ENCODE measurements at places on chromosomes 16 and 17. TPM values are rescaled to one million over a fixed set of nuclear protein-coding genes. Genes with fewer than 3 reads are reported as not detected.

GRCh38 chr17:46894476-46895151 is 28.3 kb upstream of the GOSR2 start:
- ATAC-seq: no peak

DNA sequence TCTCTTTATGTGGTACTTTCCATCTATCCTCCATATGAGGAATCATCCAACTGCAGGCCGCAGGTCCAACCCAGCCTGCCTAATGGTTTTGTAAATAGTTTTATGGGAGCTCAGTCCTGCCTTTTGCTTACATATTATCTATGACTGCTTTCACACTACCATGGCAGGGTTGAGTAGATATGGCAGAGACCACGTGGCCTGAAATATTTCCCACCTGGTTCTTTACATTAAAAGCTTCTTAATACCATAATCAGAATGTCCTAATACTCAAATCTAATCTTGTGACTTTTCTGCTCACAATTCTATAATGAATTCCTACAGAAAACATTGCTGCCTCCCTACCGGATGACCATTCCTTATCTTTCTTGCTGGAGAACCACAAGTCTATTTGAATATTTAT is 71.7 kb downstream of the SHCBP1 start:
- no peak for ATAC-seq

CD7 gene
- 1.7 TPM for total RNA-seq

- no peak for ATAC-seq
These were observed 74.5 kb upstream of the METRNL start for GRCh38 chr17:83004791-83005380.

DNA sequence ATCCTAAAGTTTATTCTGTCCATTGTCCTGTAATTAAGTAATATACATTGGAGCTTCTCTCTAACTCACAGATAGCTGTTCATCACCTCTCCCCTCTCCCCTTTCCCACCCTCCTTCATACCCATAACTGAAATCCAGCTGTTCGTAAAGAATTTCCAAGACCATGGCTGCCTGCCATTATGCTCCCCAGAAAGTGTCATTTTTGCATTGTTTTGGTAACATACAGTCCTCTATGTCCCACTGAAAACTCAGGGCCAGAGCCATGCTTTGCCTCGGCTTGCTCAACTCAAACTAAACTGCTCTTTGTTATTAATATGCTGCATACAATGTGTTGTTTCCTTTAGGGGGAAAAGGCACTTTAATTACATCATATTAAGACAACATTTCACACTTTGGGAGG is 132.0 kb downstream of the MRTFB start:
- ATAC-seq: no peak

SLC6A4 gene
- 0.04 TPM for total RNA-seq

- no peak for ATAC-seq
These were observed 20.1 kb downstream of the HBQ1 start for GRCh38 chr16:200388-200787.

DNA sequence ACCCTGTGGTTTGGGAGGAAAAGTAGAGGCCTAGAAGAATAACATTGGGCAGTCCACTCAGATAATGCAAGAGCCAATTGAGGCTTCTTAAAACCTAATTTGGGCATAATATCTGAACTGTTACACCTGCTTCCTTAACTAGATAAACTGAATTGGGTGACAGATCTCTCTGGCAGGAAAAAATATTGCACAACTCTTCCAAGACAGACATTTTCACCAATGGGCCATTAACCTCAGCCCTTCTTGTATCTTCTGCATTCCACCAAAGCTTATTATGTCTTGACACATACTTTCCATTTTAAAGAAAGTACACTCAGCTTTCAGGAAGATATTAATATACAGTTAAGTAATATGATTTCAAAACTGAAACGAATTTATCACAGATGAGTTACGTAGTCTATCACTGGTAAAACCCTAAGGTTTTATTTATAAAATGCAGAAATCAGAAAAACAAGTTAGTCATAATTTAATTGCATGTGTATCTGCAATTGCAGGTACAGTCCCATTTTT is 79.9 kb upstream of the MON1B start:
- ATAC-seq: no peak

DNA sequence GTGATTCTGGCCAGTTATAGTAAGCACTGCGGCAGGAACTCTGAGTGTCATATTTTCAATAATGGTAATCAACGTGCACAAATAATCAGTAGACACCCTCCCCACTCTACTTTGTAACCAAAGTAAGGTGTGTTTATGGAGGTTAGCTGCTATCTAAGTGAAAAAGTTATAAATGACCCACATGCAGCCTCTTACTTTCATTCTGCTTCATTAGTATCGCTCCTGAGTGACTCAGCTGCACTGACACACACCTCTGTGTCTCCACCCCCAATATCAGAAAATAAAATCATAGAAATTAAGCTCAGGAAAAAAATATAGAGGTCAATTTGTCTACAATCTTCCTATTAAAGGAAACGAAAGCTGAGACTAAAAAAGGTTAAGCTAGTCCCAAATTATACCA is 64.1 kb upstream of the TRAP1 start:
- ATAC-seq: no peak

DNA sequence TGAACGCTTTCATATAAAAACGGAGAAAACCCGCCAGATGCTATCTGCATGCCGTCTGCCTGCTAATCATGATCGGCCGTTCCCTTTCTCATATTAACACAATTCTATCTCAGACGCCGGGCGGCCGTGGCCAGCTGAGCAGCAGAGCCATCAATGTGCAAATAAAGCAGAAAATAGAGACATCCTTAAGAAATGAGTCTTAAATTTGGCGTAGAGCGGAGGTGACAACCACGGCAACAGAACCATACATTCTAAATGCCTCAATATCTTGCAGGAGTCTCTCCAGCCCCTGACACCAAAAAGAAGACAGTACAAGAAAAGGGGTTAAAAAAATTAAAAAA is 2.7 kb upstream of the IRX5 start:
- ATAC-seq: no peak

GP1BA gene
- total RNA-seq: 0.19 TPM

TAC4 gene
- not detected for total RNA-seq

CHD9 gene
- total RNA-seq: 56.3 TPM

- no peak for ATAC-seq
These were observed 258.3 kb downstream of the RBFOX1 start for GRCh38 chr16:7590934-7591333.

SOX15 gene
- total RNA-seq: 9.0 TPM

All from gastroesophageal sphincter (tissue), 4 donors.